Transverse colon (tissue), 4 donors: ENCODE measurements at places on chromosomes 7 and 10. TPM values are rescaled to one million over a fixed set of nuclear protein-coding genes. Genes with fewer than 3 reads are reported as not detected.
A peak's percentile ranks its signal among the peaks of the same experiment; 100 is the strongest.

GRCh38 chr10:119080521-119081259 is at the start of gene EIF3A:
TSS of gene EIF3A (minus strand) at chr10:119080817. CDS start at chr10:119080676, 141 bp downstream.
- peaks cover 7% of the 10 kb centered on the region for H3K4me1 ChIP-seq
- peak; percentile 94 for DNase-seq
- peak within 1 kb of the TSS; percentile 97 for H3K4me3 ChIP-seq

GRCh38 chr7:55534262-55534915 is 37.9 kb downstream of the VOPP1 start:
- no peak overlapping the region for H3K4me3 ChIP-seq
- H3K4me1 ChIP-seq, result peaks cover 43% of the 10 kb centered on the region
- no peaks in the 10 kb centered on the region for H3K36me3 ChIP-seq

GRCh38 chr7:138029126-138029525 is 27.2 kb upstream of the CREB3L2 start:
- H3K36me3 ChIP-seq, result no peaks in the 10 kb centered on the region
- H3K4me3 ChIP-seq, result no peak overlapping the region
- no peak for DNase-seq
- no peaks in the 10 kb centered on the region for H3K27me3 ChIP-seq
- H3K27ac ChIP-seq, result no peak overlapping the region

DNA sequence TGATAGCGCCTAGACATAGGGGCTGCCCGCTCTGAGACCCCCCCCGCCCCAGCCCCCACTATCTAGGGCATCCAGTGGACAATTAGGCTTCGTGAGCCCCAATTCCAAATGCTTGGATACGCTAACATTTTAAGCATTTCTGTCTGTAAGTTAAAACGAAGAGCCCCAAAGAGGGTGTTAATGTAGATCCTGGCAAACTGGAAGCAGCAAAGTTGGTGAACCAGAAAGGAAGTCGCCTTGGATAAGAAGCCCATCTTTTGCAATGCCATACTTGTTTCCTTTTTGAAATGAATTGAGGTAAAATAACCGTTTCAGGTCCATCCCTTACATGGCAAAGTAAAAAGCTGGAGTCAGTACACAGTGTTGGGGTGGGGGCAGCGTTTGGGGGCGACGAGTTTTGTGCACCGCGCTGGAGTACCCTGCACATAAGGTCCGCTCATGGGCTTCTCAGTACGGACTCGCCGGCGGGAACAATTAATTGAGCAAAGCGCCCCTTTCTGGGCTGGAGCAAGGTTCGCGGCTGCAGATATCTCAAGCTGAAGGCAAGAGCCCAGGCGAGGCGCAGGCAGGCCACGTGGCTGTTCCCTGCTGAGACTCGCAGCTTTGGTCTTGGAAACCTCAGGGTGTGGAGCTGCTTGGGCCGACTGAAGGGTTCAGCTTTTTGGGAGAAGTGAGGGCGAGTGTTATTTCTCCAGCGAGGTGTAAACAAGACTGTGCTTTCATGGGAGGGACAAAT is 1.4 kb upstream of the TWIST1 start:
- H3K4me3 ChIP-seq, result no peak overlapping the region
- H3K27me3 ChIP-seq, result peaks cover 95% of the 10 kb centered on the region
- H3K36me3 ChIP-seq, result no peaks in the 10 kb centered on the region
- no peaks in the 10 kb centered on the region for H3K4me1 ChIP-seq
- no peak overlapping the region for H3K27ac ChIP-seq
- no peak for DNase-seq

- no peak overlapping the region for H3K4me3 ChIP-seq
- H3K36me3 ChIP-seq, result no peaks in the 10 kb centered on the region
- peak overlapping the region; percentile 28 for H3K27ac ChIP-seq
- H3K4me1 ChIP-seq, result peaks cover 34% of the 10 kb centered on the region
These were observed 337.1 kb upstream of the GLI3 start for GRCh38 chr7:42573881-42574672.

DNA sequence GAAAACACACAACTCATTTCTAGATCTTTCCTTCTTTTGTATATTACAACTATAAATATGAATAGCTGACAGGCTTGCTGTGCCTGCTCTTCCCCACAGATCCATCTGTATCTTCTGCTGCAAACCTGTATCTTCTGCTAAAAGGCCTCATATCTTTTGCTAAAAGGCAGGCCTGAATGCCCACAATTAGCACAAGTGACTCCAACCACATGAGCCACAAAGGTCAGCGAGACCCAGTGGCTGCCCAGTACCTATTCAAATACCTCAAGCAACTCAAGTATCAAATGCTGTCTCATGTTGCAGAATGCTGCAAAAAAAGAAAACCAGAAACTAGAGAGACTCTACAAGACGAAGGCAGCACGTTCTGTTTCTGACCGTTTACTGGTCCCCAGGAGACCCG is 54.5 kb upstream of the ATP6V0A4 start:
- no peaks in the 10 kb centered on the region for H3K27me3 ChIP-seq
- no peak overlapping the region for H3K4me3 ChIP-seq
- H3K4me1 ChIP-seq, result no peaks in the 10 kb centered on the region
- H3K36me3 ChIP-seq, result peaks cover 4% of the 10 kb centered on the region
- H3K27ac ChIP-seq, result no peak overlapping the region
- no peak for DNase-seq

DNA sequence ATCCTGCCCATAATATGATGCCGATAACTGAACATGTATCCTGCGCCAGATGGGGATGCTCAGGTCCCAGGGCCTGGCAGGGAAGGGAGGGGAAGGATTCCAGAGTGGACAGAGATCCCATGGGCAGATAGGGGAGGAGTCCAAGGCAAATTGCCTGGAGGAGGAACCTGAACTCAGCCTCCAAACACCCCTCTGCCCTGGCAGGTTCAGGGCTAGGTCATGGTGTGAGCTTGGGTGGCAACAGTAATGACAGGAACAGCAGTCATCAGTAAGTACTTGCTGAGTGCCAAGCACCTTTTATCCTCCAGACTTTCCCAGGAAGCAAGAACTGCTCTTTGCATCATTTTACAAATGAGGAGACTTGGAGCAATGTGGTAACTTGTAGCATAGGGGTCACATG is 3.8 kb upstream of the PALD1 start:
- peaks cover 19% of the 10 kb centered on the region for H3K4me1 ChIP-seq
- no peak for DNase-seq
- H3K36me3 ChIP-seq, result no peaks in the 10 kb centered on the region
- H3K27me3 ChIP-seq, result peaks cover 24% of the 10 kb centered on the region

DNA sequence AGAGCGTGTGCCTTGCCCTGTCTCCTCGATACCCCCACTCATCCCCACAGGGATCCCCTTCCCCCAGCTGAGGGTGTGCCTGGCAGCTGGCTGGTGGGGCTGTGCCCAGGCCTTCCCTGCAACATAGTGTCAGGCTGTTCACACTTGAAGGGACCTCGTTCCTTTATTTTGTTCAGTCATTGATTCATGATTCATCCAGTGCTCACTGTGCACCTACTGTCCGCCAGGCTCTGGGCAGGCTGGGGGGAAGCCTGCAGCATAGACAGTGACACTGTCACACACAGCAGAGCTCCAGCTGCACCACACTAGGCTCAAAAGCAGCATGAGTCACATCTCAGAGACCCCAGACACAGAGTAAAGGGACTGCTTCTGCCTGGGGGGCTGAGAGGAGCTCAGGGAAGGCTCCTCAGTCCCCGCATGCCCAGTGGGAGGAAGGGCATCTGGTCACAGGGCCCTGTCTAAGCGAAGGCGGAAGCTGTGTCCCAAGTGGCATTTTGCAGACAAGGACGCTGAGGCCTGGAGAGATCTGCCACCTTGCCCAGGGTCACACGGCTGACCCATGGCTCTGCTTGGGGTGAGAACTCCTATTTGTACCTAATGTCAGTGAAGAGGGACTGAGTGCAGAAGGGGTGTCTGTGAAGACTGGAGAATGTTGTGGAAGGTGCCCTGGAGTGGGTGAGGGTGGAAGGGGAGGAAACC is 27.9 kb downstream of the CDH23 start:
- DNase-seq, result no peak
- H3K4me3 ChIP-seq, result no peak overlapping the region
- no peaks in the 10 kb centered on the region for H3K4me1 ChIP-seq
- H3K27ac ChIP-seq, result no peak overlapping the region
- H3K27me3 ChIP-seq, result peaks cover 4% of the 10 kb centered on the region
- H3K36me3 ChIP-seq, result no peaks in the 10 kb centered on the region

- H3K4me1 ChIP-seq, result no peaks in the 10 kb centered on the region
- no peaks in the 10 kb centered on the region for H3K36me3 ChIP-seq
- no peak for DNase-seq
These were observed 2.2 kb upstream of the LRRC27 start for GRCh38 chr10:132329565-132330485.

DNA sequence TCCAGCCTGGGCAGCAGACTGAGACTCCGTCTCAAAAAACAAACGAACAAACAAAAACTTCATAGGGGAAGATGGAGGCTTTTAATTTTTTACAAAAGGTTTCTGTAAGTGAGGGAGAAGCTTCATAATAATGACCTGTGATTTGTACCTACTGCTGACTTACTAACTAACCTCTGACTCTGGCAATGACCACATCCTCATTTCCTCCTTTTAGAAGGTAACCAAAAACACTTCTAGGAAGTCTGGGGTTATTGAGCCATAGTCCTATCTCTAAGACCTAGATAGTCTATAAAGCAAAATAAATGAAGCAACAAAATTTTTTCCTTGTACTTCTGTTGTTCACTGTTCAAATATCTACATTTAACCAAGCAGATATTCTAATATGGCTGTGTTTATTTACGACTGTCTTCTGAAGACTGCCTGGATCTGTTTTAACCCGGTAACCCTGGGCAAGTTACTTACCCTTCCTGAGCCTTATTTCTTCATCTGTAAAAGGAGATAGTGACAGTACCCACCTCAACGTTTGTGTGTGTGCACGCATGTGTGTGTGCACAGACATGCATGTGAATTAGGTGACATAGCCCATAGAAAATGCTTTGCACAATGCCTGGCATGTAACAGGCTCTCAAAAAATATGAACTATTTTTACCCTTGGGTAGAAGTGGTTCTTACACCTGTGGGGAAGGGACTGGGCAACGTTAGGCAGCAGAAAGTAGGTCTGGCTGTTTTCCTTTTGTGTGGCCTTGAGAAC is 30.8 kb upstream of the SMNDC1 start:
- no peak overlapping the region for H3K4me3 ChIP-seq
- H3K36me3 ChIP-seq, result no peaks in the 10 kb centered on the region
- H3K27ac ChIP-seq, result peak overlapping the region; percentile 30
- no peaks in the 10 kb centered on the region for H3K4me1 ChIP-seq
- no peaks in the 10 kb centered on the region for H3K27me3 ChIP-seq

DNA sequence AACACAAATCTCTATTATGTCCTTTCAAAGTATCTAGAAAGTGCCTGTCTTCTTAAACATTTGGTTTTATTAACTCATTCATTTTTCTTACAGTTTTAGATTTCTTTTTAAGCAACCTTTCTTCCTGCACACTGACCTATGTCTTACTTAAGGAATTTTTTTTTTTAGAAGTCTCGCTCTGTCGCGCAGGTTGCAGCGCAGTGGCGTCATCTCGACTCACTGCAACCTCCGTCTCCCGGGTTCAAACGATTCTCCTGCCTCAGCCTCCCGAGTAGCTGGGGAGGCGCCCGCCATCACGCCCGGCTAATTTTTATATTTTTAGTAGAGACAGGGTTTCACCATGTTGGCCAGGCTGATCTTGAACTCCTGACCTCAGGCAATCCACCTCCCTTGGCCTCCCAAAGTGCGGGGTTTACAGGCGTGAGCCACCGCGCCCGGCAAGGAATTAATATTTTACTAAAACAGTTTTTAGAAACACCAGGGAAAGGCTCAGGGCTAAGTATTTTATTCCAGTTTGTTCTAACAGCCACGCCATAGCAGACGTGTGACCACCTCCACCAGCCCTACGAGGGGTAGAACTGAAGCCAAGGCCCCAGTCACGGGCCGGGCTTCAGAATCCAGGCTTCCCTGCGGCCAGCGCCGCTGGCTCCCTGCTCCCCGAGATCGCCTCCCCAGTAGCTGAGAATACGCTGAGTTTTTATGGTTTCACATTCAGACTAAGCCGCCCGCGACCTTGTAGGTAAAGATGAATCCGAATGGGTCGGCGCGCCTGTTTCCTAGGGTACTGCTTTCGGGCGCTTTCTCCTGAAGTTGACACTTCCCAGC is 941 bp upstream of the LUC7L2 start:
- H3K4me3 ChIP-seq, result peak overlapping the region; percentile 94
- peak overlapping the region; percentile 100 for H3K27ac ChIP-seq
- H3K4me1 ChIP-seq, result peaks cover 13% of the 10 kb centered on the region
- DNase-seq, result peak; percentile 35
- H3K36me3 ChIP-seq, result no peaks in the 10 kb centered on the region
- no peaks in the 10 kb centered on the region for H3K27me3 ChIP-seq

DNA sequence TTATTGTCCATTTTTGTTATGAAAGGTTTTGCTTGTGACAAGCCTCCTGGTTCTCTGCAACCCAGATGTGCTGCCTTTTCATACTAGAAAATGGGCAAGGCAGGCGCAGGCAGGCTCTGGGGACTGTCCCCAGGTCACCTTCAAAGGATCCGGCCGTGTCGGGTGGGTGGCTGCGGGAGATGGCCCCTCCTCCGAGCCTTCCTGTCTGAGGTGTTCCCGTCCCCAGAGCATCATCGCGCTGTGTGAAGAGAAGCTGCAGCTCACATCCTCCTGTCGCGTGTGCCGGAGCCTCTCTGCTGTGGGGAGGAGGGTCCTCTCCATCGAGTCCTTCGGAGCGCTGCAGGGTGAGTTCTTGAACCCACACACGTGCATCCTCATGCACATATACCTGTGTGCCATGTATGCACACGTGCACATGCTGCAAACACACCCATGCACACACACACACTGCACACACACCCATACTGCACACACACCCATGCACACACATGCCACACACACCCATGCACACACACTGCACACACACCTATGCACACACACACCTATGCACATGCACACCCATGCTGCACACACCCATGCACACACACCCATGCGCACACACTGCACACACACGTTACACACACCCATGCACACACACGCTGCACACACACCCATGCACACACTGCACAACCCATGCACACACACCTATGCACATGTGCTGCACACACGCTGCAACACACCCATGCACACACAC is 23.8 kb downstream of the KNDC1 start:
- no peaks in the 10 kb centered on the region for H3K36me3 ChIP-seq
- no peak overlapping the region for H3K27ac ChIP-seq
- no peaks in the 10 kb centered on the region for H3K27me3 ChIP-seq
- no peak for DNase-seq

GRCh38 chr7:99312316-99313203 is 13.1 kb upstream of the ARPC1A start:
- H3K27me3 ChIP-seq, result no peaks in the 10 kb centered on the region
- no peak overlapping the region for H3K27ac ChIP-seq

DNA sequence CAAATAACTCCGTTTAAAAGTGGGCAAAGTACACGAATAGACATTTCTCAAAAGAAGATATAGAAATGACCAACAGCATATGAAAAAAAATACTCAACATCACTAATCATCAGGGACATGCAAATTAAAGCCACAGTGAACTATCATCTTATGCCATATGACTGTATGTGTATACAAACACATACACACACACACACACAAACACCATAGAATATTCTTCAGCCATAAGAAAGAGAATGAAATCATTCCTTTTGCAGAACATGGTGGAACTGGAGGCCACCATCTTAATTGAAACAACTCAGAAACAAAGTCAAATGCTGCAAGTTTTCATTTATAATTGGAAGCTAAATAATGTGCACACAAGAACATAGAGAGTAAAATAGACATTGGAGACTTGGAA is 1019.4 kb downstream of the KCNMA1 start:
- no peaks in the 10 kb centered on the region for H3K4me1 ChIP-seq
- no peak overlapping the region for H3K4me3 ChIP-seq
- DNase-seq, result no peak
- no peaks in the 10 kb centered on the region for H3K36me3 ChIP-seq

The SUN3 gene
- total RNA-seq, result not detected

The PILRA gene
- 1.9 TPM for total RNA-seq

The STN1 gene
- total RNA-seq, result 20.8 TPM

The TMEM139 gene
- total RNA-seq, result 46.4 TPM

The COL17A1 gene
- 166 TPM for total RNA-seq

The PNLIPRP2 gene
- total RNA-seq, result not detected

The SUN1 gene
- total RNA-seq, result 569 TPM

The C1QL3 gene
- not detected for total RNA-seq

The FKBP6 gene
- total RNA-seq, result not detected

The SMO gene
- 1.9 TPM for total RNA-seq
